ENCODE measurements at places on chromosomes 1 and 21.

DNA sequence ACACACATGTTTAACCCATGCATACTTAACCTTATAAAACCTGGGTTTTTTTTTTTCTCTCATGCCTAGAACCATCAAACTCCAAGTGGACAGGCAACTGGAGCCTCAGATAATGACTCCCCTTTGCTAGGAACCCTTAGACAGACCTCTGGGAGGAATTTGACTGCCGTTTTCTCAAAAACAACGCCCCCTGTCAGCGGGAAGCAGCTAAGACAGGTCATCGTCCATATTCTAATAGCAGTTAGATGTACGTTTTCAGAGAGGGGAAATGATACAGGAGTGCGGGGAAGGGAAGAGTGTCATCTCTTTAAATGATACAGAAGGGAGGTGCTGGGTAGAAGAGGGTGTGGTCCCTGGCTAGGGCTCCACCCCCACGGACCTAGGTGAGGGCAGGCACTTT is 34.7 kb downstream of the LRRC3 start:
- no peak for ATAC-seq

DNA sequence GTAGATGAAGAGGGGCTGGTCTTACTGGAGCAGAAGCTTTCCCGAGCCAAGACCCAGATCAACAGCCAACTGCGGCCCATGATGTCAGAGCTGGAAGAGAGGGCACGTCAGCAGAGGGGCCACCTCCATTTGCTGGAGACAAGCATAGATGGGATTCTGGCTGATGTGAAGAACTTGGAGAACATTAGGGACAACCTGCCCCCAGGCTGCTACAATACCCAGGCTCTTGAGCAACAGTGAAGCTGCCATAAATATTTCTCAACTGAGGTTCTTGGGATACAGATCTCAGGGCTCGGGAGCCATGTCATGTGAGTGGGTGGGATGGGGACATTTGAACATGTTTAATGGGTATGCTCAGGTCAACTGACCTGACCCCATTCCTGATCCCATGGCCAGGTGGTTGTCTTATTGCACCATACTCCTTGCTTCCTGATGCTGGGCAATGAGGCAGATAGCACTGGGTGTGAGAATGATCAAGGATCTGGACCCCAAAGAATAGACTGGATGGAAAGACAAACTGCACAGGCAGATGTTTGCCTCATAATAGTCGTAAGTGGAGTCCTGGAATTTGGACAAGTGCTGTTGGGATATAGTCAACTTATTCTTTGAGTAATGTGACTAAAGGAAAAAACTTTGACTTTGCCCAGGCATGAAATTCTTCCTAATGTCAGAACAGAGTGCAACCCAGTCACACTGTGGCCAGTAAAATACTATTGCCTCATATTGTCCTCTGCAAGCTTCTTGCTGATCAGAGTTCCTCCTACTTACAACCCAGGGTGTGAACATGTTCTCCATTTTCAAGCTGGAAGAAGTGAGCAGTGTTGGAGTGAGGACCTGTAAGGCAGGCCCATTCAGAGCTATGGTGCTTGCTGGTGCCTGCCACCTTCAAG is 57.3 kb downstream of the LAMC2 start:
- no peak for ATAC-seq

GRCh38 chr21:15001857-15002606 is 62.8 kb downstream of the NRIP1 start:
- ATAC-seq: peak; percentile 62

GRCh38 chr1:115879977-115880376 is 39.1 kb upstream of the NHLH2 start:
- ATAC-seq: no peak

GRCh38 chr1:26784023-26784871 is 3.5 kb upstream of the PIGV start:
- no peak for ATAC-seq
